ENCODE measurements at places on chromosomes 1 and 21.

DNA sequence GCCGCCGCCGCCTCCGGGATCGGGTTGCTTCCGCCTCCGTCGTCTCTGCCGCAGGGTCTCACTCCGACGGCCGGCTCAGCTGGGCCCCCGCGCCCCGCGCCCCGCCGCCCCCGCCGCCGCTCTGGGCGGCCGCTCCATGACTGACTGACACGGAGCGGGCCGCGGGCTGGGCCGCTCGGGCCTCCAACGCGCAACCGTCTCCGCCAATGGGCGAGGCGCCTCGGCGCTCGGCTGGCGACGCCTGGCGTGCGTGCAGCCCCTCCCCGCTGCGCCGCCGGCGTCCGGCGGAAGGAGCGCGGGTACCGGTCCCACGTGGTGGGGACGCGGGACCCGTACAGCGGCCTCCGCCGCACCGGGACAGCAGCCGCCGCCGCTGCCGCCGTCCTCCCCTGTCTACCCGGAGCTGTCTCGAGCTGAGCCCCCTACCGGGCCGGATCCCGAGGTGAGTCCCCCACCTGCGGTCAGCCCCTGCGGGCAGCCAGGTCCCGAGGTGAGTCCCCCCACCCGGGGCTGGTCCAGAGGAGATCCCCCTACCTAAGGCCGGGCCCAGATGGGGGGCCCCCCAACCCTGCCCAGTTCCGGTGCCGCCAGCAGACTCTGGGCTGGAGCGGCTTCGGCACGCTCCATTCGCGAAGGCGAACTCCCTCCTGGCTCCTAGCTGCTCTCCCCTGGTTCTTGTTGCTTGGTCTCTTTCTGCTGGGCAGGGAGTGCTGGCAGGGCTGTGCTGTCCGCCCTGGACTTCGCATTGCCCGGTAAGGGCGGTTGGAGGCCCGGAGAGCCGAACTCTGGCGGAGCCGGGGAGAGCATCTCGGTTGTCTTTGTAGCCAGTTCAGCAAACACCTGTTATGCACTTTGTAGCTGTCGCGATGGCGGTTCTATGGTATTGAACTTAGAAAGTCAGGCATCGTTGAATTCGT lies at the start of the genes TAF5L and URB2:
Gene TAF5L (minus strand): TSS at position 208 of the 917 bp plus-strand sequence. CDS start 11,640 bp downstream, outside the sequence.
Gene URB2 (plus strand): TSS at position 333 of the 917 bp plus-strand sequence. CDS start 1,387 bp downstream, outside the sequence.
- peak; percentile 94 for DNase-seq

GRCh38 chr1:113488576-113489177 lies 98.4 kb downstream of the MAGI3 start:
- DNase-seq: no peak

GRCh38 chr1:187527346-187527745 lies 698.6 kb downstream of the PLA2G4A start:
- no peak for DNase-seq

DNA sequence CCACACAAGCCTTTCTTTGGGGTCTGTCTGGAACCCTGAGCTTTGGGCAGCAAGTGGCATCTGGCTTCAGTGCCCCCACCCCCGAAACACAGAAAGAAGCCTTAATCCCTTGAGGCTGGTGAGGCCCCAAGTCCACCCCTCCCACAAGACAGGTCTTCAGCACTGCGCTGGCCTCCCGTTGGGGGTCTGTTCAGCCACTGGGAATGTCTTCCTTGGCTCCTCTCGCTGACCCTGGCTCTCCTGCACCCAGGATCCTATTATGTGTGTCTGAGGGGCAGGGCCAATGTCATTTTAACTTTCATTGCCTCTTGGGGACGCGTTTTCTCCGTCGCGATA lies 26.9 kb downstream of the ATP8B2 start:
- DNase-seq: no peak

DNA sequence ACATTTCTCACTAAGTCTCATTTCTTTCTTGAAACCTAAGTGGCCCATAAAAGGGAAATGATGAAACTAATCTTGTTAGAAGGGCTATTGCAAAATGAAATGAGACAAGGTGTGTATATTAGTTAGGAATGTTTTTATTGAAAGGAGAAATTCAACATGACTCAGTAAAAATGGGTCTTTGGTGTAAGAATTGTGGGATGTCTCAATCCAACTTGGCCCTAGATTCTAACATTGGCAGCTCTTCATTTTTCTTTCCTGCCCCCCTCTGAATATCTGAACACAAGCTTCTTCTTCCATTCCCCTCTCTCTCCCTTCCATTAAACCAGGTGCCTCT lies 26.8 kb upstream of the TARBP1 start:
- DNase-seq: no peak

GRCh38 chr1:61266738-61267137 lies 184.4 kb downstream of the NFIA start:
- no peak for DNase-seq

DNA sequence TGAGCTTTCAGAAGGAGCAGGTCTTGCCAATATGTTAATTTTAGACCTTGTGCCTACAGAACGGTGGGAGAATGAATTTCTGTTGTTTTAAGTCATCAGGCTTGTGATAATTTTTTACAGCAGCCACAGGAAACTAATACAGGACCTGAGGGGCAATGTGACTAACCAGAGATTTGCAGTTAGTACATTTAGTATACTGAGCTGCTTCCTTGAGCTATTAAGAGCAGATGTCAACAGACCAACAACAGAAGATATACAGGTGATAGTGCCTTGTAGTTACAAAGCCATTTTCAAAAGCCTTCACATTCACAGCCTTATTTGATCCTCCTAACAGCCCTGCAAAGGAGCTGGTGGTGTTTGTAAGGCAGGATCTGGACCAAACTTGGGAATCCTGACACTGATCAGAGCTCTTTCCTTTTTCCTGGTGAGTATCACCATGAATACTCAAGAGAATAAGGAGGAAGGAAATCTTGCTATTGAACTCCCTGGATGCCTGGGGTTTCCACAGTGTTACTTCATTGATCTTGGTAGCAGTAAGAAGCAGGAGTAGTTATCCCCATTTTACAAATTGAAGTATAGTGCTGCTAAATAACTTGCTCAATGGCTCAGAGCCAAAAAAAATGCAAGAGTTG lies 4.7 kb upstream of the SLAMF1 start:
- no peak for DNase-seq

GRCh38 chr1:117512728-117513321 lies 93.0 kb upstream of the TENT5C start:
- DNase-seq: peak; percentile 27

DNA sequence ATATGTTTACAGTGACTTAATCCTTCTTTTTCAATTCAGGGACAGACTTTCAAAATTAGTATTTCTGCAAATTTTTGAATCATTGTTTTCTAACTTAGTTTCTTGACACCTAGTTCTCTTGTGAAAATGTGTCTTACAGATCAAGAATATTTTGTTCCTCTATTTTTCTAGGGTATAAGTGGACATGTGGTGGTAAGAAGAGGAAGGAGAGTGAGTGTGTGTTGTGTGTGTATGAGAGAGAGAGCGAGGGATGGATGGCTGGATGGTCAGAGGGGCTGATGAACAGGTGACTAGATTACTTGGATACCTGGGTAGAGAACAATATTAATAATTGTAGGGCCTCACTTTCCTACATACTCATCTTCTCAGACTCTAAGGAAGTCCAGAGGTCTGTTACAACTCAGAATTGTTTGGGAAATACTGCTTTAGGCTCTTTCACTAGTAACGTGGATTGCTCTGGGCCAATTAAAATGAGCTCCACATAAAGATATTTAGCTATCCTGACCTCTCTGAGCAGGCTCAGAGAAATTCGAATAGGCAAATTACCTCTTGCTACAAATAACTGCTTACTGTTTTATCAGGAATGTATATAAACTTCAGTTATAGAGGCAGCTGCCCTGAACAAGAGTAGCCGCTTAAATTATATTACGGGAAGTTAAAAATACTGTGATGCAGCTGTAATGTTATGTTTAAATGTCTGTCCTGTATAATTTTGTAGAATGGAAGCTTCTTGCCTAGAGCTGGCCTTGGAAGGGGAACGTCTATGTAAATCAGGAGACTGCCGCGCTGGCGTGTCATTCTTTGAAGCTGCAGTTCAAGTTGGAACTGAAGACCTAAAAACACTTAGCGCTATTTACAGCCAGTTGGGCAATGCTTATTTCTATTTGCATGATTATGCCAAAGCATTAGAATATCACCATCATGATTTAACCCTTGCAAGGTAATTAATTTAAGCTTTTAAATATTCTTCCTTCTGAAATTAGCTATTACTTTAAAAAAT lies 19.7 kb downstream of the GPSM2 start:
- DNase-seq: no peak

DNA sequence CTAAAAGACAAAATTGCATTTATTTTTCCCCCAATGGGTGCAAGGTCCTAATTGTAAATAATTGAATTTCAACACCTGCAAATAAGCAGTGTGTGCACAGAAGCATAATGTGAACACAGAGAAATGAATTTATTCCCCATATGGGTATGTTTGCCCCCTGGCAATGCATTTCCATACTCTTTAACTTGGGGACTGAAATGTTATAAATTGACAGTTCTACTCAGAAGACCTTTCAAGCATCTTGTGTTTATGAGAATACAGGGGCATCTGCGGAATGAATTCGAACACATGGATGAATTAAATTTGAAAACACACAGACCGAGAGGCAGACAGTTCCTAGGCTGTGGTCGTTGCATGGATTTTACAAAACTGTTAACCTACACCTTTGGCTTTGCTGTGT lies 3.5 kb downstream of the PBX1 start:
- no peak for DNase-seq

DNA sequence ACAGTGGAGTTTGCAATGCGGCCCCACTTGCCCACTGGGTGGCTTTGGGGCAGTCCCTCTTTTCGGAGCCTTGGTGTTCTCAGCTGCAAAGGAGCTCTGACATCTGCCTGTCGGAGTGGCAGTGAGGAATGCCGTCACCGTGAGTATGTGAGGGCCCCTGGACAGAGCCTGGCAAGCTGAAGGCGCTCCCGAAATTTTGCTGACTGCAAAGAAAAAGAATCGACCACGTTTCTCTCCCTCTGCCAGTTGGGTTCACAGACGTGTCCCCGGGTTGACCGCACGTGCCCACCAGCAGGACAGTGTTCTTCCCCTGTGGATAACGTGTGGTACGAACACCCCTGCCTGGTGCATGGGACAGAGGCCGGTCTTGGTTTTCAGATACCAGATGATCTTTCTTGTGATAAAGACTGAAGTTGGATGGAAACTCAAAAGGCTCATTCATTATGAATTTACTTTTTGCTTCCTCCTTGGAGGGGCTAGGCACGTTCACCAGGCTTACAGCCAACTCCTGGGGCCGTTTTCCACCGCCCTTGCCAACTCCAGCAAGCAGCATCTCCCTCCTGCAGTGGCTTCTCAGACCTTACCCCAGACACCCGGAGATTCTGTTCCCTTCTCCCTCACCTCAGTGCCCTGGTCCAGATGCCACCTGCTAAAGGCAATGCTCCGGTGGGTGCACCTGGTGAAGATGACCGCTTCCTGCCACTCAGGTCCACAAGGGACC lies 29.7 kb downstream of the ECE1 start:
- no peak for DNase-seq

DNA sequence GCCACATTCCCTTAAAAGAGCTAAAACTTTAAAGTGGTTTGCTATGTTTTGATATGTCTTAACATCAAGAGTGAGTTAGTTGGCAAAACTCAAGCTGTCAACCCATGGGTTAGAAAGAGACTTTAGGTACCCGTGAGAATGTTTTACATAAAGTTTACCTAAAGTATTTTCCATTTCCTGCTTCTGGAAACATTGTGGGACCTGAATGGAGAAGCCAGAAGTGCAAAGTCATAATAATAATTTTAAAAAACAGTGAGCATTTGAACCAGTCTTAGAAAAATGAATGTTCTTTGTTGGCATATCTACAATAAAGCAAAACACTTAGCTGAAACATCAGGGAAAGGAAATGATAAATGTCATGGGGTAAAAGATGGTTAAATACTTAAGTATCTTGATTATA lies 34.8 kb downstream of the LRRC8C start:
- no peak for DNase-seq

- DNase-seq: no peak
Measured at GRCh38 chr1:236486356-236487002, 37.3 kb upstream of the LGALS8 start.

GRCh38 chr1:7454052-7454815 lies 316.9 kb upstream of the VAMP3 start:
- DNase-seq: peak; percentile 5

- no peak for DNase-seq
Measured at GRCh38 chr21:44666401-44667320, at the start of gene KRTAP12-2. KRTAP12-2 (minus strand) TSS chr21:44666927; CDS start chr21:44666886, 41 bp downstream.

GRCh38 chr1:51627672-51628071 lies 10.8 kb downstream of the OSBPL9 start:
- DNase-seq: peak; percentile 73

- DNase-seq: no peak
Measured at GRCh38 chr1:177847843-177848242, 122.0 kb downstream of the SEC16B start.

- peak; percentile 43 for DNase-seq
Measured at GRCh38 chr1:168834225-168834872, 105.3 kb upstream of the DPT start.

DNA sequence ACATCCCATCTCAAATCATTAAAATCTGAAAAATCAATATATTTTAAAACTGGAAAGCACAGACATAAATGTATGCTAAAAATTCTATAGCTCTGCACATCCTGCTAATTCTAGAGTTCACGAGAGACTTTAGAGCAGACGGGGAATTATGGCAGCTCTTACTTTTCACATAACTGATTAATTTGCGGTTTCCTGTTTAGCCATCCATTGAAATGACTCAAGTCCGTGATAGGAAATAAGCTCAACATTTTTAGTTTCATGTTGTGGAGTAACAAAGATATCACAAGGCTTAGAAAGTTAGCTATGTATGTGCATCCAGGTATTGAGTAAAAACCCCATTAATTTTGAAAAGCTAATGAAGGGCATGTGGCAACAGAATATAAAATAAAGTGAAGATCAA lies 123.2 kb downstream of the SMYD2 start:
- DNase-seq: peak; percentile 94

- DNase-seq: no peak
Measured at GRCh38 chr1:63703701-63704107, 70.1 kb upstream of the ROR1 start.

DNA sequence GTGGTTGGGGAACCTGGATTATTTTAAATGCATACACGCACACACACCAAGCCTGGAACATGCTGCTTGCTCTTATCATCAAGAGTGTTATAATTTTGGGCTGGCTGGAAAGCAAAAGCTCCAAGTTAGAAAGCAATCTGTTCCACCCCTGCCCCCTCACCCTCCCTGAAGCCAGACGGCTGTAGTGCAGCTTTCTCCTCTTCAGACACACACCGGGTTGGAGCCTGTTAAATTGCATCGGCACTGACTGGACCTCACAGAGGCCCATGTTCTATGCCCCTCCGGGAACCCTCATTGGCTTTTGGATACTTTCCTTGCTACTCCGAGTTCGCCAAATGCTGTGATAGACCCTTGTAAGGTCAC lies 90.6 kb upstream of the KCNJ15 start:
- no peak for DNase-seq

GRCh38 chr1:46595127-46595526 lies 8.9 kb downstream of the MKNK1 start:
- DNase-seq: no peak

GRCh38 chr1:61864489-61864888 lies 122.2 kb downstream of the PATJ start:
- no peak for DNase-seq

DNA sequence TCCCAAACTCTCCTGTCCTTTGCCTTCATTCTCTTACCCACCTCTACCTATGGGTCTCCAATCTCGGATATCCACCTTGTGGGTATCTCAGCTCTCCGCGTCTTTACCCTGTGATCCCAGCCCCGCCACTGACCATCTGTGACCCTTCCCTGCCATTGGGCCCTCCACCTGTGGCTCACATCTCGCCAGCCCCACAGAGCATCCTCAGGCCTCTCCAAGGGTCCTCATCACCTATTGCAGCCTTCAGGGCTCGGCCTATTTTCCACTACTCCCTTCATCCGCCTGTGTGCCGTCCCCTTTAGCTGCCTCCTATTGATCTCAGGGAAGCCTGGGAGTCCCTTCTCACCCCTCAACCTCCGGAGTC lies 11.1 kb downstream of the BCAN start:
- DNase-seq: no peak

- DNase-seq: peak; percentile 55
Measured at GRCh38 chr1:20476265-20477038, 9.6 kb downstream of the CAMK2N1 start.
